OCI-M1 (cell line): ENCODE measurements at places on chromosomes 11 and 22.

- no peak for DNase-seq
Measured at GRCh38 chr11:117600234-117600783, 196.7 kb downstream of the DSCAML1 start.

- peak; percentile 39 for DNase-seq
Measured at GRCh38 chr11:57763568-57763967, 2.0 kb downstream of the CTNND1 start.

GRCh38 chr22:29679316-29679715 is 40.5 kb upstream of the CABP7 start:
- no peak for DNase-seq

- no peak for DNase-seq
Measured at GRCh38 chr22:43616645-43617044, 195.5 kb downstream of the EFCAB6 start.

DNA sequence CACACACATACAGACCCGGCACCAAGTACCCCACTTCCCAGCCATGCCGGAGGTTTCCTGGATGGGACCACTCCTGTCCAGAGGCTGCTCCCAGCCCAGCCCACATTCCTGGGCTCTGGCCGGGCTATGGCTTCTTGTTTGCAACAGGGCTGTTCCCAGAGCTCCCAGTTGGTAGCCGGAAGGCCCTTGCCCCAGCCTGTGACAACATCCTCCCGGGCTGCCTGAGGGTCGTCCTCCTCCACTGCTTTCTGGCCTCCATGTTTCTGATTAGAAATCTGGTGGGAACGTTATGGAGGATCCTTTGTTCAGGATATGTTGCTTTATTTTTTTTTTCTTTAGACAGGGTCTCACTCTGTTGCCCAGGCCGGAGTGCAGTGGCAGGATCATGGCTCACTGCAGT is 952 bp upstream of the CYP2D6 start:
- no peak for DNase-seq

DNA sequence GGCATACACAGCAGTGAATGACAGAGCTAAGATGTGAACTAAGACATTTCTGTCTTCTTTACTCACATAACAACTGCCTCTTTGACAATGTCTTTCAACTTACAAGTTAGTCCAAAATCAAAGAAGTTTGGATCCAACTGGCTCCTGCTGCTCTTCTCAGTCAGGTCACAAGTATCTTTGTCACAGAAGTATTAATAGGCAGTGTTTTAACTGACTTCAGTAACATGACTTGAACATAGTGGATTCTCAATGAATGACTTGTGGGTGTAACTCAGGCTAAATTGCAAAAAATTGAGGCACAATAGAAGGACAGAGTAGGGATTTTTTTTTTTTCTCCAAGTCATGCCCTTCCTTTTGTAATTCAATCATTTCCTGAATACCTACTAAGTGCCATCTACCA is 22.6 kb downstream of the DBX1 start:
- no peak for DNase-seq
